ENCODE measurements at places on chromosomes 7 and 10.

GRCh38 chr7:16670021-16670420 lies 24.0 kb downstream of the BZW2 start:
- no peak for DNase-seq

- DNase-seq = no peak
Observed at GRCh38 chr10:100621360-100622205, 85.8 kb downstream of the HIF1AN start.

DNA sequence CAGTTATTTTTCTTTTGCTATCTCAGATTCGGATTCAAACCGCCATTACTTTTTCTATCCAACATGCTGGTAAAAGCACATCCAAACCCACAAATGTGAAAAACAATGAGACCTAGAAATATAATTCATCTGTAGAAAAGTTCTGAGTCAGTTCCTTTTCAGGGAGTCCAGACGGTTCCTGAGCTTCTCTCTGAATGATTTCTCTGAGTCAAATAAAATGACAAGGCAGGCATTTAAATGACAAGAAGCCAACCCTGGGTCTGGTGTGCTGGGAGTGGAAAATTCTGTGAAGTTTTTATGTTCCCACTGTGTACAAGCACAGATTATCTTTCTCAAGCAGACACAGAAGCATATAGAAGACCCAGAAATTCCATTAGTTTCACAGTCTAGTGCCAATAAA lies 96.3 kb upstream of the ANKRD1 start:
- no peak for DNase-seq

GRCh38 chr10:5903563-5903962 lies 13.5 kb downstream of the FBH1 start:
- no peak for DNase-seq

- DNase-seq = no peak
Observed at GRCh38 chr7:81234896-81235295, 316.0 kb upstream of the SEMA3C start.

- DNase-seq = no peak
Observed at GRCh38 chr7:4009211-4010060, 672.7 kb upstream of the FOXK1 start.

GRCh38 chr7:101330011-101330484 lies 8.4 kb upstream of the IFT22 start:
- DNase-seq = peak; percentile 78
